Renal pelvis (tissue), 12 donors: ENCODE measurements at places on chromosomes 16 and 17. TPM values are rescaled to one million over a fixed set of nuclear protein-coding genes. Genes with fewer than 3 reads are reported as not detected.

DNA sequence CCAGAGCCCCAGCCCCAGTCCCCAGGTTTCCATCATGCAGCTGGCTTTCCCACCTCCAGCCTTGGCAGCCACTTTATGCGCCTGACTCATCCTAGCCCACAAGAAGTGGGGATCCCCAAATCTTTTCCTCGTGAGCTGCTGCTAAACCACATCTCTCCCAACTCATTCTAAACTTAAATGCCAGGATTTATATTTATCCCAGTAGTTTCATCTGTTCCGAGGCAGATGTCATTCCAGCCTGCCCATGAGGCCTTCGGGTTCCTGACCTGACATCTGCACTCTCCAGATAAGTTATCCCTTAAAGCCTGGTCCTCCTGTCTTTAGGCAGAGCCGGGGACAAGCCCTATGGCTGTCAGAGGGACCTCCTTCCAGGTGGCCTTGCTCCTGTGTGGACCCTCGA, 16.6 kb downstream of the PLXDC1 start:
- no peak for DNase-seq

Gene EVI2A
- polyA plus RNA-seq, result 1.5 TPM

DNA sequence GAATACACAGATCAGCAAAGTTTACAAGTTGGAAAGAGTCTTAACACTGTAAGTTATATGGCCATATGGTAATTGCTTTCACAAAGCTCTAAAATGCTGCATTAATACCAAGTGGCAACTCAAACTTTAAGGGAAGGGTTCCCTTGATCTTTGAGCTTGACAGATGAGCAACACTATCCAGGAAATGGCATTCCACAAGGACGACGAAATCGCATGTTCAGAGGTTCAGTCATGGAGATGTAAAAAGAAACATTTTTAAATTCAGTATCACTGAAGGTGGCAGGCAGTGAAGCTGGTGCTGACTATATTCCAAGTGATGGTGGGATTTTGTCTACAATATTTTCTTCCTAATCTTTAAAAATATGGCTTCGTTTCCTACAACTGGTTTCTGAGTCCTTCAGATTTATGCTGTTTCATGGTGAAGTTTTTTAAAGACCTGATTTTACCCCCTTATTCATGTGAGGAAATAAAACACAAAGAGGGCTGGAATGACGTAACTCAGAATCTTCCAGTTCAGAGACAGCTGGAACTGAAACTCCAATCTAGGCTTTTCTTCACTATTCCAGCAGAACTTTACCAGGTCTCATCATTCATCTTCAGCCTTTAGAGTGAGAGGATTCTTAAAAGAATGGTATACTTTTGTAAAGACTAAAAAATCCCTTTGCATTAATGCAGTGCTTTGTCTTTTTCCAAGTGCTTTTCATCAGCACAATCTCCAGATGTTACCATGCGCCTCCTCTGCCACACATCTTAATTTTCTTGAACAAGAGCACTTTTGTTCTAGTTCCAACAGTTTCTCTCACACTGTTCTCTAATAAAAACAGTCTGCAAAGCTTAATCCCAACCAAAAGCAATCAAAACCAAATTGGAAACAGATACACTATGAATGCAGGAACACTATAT, 20.2 kb downstream of the CHCT1 start:
- no peak for DNase-seq

Gene MRM1
- 5.8 TPM for polyA plus RNA-seq

DNA sequence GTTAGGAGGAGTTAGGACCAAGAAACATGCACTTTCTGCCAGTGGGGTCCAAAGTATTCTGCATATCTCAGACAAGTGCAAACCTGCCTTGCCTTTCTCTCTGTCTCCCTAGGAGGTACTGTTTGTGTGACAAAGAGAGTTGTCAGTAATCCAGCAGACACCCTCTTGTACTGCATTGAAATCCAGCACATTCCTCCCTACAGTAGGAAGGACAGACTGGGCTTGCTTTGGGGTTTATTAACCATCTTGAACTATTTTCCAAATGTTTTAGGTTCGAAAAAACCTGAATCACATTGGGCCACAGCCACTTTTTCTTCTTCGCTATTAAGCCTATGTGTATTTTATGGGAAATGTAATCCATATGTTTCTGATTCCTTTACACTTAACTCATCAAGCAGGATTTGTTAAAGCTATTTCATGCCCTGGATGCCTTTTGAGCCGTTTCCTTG, 204.2 kb upstream of the KCNJ16 start:
- no peak for DNase-seq

- DNase-seq, result no peak
Measured at GRCh38 chr17:41212524-41213169, 13.8 kb upstream of the KRTAP9-2 start.

DNA sequence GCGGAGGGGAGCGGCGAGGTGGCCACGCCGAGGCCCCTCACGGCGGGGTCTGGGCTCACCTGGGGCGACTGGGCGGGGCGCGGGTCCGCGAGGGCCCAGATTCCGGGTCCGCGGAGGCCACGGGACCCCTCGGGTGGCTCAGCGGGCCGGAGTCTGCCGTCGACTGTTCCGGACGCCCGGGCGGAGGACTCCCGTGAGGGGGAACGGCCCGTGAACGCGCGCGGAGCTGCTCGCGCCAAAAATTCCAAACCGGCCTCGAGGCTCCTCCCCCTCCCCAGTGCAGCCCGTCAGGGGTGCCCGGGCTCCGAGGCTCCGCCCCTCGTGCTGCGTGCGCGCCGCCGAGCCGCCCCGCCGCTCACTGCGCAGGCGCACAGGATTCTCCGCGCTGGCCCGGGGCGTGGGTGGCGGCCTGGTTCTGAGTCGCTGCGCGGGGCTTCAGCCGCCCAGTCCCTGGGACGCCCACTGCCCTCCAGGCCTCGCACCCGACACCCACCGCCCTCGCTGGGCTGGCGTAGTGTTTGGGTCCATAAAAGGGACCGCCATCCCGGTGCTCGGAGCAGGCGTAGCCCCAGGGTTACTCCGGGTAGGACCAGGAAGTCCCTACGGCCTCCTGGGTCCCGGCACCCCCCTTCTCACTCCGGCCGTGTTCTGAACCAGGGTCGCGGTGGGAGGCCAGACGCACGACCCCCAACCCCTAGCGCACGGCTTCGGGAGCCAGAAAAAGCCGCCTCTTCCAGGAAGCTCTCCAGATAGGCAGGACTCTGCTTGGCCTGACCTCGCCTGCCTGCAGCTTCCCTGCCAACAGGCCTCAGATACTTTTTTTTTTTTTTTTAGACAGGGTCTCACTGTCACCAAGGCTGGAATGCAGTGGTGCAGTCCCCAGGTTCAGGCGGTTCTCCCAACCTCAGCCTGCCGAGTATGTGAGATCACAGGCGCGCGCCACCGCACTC, at the start of gene PKMYT1:
PKMYT1 (minus strand) TSS at position 220 of the 950 bp plus-strand sequence. CDS start 789 bp downstream, outside the sequence.
- peak; percentile 89 for DNase-seq

DNA sequence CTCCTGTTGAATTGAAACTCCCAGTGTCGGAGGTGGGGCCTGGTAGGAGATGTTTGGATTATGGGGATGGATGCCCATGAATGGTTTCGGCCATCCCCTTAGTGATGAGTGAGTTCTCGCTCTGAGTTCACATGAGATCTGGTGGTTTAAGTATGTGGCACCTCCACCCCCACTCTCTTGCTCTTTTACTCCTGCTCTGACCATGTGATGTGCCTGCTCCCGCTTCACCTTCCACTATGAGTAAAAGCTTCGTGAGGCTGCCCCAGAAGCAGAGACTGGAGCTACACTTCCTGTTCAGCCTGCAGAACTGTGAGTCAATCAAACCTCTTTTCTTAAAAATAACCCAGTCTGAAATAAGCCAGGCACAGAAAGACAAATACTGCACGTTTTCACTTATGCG, 512.4 kb downstream of the HS3ST4 start:
- DNase-seq, result no peak

- peak; percentile 28 for DNase-seq
Measured at GRCh38 chr17:44197980-44198720, 1.5 kb downstream of the ATXN7L3 start.

DNA sequence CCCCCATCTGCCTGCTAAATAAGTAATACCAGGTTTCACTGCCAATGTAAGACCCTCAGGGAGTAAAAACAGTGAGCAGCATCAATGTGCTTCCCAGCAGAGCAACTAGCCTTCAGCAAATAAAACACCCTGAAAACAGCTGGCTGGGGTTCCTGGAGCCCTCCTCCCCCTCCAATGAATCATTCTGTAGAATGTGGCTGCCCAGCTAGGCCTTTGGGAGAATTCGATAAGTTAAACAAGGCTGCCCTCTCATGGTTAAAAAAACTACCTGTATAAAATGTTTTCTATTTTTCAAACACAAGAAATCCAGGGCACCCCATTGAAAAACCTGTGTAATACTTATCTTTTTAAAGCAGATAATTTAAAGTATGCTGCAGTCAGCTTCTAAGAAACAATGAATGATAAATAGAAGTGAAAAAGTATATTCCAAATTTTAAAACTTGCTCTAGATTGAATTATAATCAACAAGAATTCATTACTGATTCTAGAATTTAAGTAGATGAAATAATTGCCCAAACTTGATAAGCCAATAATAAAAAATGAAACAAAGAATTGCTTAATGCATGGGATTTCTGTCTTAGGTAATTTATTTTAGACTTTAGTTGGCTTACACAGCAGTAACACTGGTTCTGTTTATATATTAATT, 9.4 kb upstream of the TOM1L1 start:
- peak; percentile 74 for DNase-seq

GRCh38 chr17:36994438-36994837, 45.7 kb downstream of the AATF start:
- DNase-seq, result no peak

GRCh38 chr16:4494746-4495490, 18.7 kb downstream of the HMOX2 start:
- no peak for DNase-seq

- peak; percentile 70 for DNase-seq
Measured at GRCh38 chr16:68893710-68894705, 50.7 kb downstream of the TANGO6 start.

GRCh38 chr16:69217433-69217832, 30.5 kb downstream of the SNTB2 start:
- no peak for DNase-seq

GRCh38 chr16:11108466-11108805, 147.6 kb downstream of the SOCS1 start:
- no peak for DNase-seq
